ENCODE measurements at places on chromosomes 4 and X.
A peak's percentile ranks its signal among the peaks of the same experiment; 100 is the strongest.

- no peak for DNase-seq
These were observed 25.2 kb upstream of the ATXN3L start for GRCh38 chrX:13345037-13345436.

- no peak for DNase-seq
These were observed 28.9 kb downstream of the HOPX start for GRCh38 chr4:56652196-56652595.

- DNase-seq = no peak
These were observed 518.7 kb downstream of the GRXCR1 start for GRCh38 chr4:43411226-43411625.

DNA sequence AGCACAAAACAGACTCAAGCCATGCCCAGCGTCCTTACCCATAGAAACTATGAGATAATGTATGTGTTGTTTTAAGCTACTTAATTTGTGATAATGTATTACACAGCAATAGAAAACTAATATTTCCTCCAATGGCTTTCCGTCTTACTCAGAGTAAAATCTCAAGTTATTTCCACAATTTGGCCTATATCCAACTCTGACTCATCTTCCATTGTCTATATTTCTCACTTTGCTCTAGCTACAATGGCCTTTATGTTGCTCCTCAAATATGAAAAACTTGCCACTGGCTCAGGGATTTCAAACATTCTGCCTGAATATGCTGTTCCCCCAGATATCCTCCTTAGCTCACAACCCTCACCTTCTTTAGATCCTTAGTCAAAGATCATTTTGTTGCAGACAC is 31.6 kb downstream of the IQCM start:
- no peak for DNase-seq

DNA sequence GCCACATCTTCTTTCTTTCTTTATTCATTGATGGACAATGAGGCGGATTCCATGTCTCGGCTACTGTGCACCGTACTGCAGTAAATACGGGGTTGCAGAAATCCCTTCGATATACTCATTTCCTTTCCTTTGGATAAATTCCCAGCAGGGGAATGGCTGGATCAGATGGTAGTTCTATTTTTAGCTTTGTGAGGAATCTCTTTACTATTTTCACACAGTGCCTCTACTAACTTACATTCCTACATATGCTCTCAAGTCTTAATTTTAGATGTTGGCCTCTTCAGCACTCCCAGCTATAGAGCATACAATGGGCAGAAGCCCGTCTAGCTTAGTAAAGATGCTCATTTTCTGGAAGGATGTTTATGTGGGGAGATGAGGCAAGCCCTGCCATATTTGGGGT is 317.4 kb downstream of the ASMT start:
- DNase-seq = no peak

- DNase-seq = peak; percentile 89
These were observed 97.9 kb downstream of the NR3C2 start for GRCh38 chr4:148344352-148344751.

DNA sequence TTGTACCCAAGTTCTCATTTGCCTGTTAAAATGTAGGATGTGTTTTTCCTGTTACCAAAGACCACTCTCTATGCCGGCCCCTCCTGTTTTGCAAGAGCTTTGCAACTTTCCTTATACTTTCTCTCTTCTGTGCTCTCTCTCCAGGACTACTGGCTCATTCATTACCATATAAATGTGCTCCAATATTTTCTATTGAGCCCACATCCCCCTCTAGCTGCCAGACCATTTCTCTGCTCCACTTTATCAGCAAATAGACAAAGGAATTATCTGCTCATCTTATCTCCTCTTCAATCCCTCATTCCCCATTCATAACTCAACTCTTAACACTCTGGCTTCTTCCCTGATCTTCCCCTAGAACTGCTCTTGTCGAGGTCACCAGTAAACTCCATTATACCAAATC is 33.6 kb downstream of the RPGR start:
- no peak for DNase-seq

- DNase-seq = peak; percentile 19
These were observed 45.2 kb downstream of the FHDC1 start for GRCh38 chr4:152981278-152981677.

GRCh38 chrX:22395372-22395771 is 122.7 kb downstream of the CBLL2 start:
- no peak for DNase-seq

- DNase-seq = no peak
These were observed 175.2 kb downstream of the BEND2 start for GRCh38 chrX:18045436-18045835.

GRCh38 chr4:94534401-94535312 is 82.9 kb downstream of the PDLIM5 start:
- peak; percentile 50 for DNase-seq

DNA sequence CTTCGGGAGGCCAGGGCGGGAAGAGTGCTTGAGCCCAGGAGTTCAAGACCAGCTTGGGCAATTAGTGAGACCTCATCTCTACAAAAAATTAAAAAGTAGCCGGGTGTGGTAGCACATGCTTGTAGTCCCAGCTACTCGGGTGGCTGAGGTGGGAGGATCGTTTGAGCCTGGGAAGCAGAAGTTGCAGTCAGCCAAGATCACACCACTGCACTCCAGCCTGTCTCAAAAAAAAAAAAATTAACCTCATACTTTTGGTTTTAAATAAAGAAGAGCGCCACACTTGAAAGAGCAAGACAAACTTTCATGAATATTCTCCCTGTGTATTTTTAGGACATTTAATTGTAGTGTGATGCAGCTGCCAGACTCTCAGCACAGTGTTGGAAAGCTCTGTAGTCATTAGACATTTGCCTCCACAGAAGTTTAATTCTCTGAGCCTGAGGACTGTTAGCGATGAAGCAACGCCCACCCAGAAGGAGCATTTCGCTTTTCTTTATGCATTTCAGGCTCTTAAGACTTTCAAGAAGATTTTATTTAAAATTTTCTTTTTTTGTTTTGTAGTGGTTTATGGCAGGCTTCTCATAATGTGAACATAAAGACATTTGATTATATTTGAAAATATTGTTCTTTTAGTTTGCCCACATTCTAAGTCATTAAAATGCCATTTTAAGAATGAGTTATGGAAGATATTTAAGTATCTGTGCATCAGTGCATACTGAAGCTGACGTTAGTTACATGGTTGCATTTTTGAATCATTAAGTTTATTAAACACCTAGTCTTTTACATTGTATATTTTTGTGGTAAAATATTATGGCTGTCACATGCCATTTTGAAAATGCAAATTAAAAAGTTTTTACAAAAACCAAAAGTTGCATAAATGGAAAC is 45.8 kb downstream of the DCLK2 start:
- DNase-seq = no peak

- no peak for DNase-seq
These were observed 180.4 kb upstream of the MID1 start for GRCh38 chrX:10800796-10801195.

DNA sequence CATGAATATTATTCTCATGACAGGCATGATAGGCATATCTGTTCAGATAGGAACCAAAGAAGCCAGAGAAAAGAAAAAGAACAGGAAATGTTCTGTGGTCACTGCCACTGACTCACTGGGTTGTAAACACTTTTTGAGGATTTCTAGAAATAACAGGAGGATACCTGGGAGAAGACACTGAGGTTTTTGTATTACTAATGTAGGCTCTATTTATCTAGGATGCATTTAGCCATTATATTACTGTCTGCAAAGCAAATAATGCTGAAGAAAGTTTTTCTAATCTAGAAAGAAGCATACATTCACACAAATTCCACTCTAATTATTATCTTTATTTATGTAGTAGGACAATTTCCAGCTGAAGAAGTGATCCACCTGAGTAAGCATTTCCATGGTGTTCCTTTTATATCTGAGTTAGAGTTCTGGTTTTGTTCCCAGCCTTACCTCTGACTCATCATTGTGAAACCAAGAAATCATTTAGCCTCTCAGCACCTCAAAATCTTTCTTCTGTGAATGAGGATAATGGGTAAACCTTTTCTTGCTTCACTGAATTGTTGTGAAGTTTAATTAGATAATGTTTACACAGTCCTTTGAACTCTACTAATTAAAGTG is 40.2 kb upstream of the EPGN start:
- DNase-seq = peak; percentile 65

DNA sequence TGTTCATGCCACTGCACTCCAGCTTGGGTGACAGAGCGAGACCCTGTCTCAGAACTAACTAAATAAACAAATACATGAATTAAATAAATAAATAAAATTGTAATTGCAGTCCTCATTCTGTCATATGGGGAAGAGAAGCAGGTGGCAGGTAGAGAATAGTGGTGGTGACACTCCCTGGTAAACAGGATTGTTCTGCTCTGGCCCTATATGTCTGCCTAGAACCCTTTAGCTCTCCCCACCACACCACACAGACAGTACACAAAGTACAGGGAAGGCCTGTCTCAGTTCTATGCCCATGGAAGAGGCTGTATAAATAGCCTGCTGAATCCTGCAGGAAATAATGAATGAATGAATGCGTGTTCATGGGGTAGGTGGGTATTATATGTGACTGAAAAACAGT is 117.7 kb downstream of the CEP135 start:
- no peak for DNase-seq

- peak; percentile 88 for DNase-seq
These were observed 20.5 kb downstream of the TRIM61 start for GRCh38 chr4:164956766-164957643.

DNA sequence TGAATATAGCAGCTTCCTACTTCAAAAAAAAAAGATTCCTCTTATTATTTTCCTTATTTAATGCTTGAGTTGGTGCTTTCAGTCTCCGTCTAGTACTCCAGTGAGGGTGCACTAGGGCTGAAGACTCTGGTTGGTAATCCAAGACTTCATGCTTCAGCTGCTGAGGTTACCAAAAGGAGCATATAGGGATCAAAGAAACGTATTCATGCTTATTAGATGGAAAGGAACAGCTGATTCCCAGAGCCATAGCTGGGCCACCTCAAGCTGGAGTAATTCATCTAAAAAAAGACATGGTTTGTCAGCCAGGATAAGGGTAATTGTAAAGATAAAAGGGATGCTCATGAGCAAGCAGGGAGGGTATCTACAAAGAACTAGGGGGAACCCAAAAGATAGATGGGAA is 131.7 kb upstream of the FAM47B start:
- no peak for DNase-seq

DNA sequence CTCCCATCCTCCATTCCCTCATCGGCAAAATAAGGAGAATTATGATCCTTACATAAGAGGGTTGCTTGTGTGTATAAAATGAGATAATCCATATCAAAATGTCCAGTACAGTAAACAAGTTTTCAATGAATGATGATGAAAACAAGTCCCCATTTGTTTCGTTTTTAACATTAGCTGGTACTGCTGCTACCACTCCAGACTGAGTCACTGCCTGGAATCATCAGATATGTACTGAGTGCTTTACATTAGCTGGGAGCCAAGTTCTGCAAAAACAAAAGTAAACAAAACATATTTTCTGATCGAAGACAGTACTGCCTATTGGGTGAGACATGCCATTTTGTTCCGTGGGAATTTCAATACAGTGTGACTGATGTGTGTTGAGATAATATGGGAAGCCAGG is 123.2 kb upstream of the IGFBP7 start:
- DNase-seq = no peak

GRCh38 chr4:148542922-148543623 is 100.9 kb upstream of the NR3C2 start:
- no peak for DNase-seq

DNA sequence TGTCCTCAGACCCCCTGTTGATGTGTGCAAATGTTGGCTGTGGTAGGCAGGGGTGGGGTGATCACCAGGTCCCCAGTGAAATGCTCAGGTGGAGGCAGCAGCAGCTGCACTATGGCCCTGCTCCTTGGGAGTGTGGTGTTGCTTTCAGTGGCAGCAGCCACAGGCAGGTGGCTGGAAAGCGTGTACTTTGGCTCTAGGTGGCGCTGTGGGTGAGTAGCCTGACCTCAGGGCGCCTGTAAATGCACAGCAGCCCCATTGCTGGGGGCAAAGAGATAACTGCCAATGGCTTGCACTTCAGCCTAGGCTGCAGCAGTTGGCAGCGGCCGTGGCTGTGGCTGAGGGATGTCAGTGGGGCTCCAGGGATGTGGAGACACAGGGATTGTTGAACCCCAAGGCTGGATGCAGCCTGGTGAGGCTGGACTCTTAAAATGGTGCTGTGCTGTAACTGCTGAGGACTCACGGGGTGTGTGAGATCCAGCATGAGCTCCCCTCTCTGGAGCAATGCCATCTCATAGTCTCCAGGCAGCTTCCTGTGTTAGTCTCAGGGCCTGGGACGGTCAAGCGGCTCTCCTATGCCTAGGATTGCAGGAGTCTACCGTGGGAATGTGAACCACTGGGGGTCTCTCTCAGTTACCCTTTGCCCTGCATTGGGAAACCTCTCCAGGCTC is 421.7 kb upstream of the HTR2C start:
- no peak for DNase-seq

DNA sequence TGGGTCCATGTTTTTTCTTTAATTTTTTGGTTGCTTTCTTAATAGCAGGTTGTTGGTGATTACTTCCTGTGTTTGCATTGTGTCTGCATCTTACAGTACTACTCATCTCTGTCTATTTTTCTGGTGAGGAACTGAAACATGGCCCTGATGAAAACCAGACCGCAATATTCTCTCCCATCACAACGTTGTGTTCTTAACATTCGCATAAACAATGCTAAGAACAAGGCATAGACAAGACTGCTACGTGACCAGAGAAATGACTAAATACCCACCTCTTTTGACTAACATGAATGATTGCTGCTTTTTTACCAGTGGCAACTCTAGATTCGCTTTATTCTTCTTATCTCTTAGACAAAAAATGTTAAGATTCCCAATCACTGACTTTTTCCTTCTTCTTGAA is 179.1 kb downstream of the GC start:
- no peak for DNase-seq

GRCh38 chrX:44506678-44507077 is 36.0 kb downstream of the FUNDC1 start:
- DNase-seq = no peak

DNA sequence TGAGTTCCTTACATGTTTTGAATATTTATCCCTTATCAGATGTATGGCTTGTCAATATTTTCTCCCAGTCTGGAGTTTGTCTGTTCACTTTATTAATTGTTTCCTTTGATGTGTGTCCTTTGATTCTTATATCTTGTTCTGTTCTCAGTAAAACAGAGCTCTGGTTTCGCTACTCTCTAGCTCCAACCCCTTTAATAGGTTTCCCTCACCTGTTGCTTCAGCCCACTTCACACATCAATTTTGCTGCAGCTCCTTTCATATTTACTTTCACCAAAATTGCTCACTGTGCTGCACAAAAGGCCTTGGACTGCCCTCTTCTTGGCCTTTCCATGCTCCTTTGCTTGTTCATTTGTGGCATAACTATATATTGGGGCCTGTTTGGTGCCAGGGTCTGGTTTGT is 85.1 kb downstream of the CFAP299 start:
- DNase-seq = peak; percentile 6

GRCh38 chr4:82648356-82648755 is 86.6 kb upstream of the TMEM150C start:
- DNase-seq = no peak

DNA sequence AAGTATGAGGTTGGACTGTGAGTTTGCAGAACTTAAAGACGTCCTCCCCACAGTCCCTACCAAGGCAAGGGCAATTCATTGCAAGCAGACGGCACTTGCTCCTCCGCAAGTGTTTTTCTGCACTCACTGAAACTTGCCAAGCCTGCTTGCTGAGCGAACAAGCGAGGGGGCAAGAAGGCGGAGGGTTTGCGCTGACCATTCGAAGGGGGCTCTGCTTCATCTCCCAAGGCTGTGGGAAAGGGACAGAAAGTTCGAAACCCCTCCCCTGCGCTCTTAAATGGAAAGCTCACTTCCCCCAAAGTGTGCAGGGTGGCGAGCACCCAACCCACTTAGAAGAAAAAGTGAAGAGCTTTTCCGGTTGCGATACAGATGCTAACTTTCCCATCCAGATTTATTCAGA is 1.4 kb downstream of the MID1 start:
- DNase-seq = peak; percentile 2

Measured in NCI-H69 (cell line).